Anterior cingulate cortex (tissue), 58 donors: ENCODE measurements at places on chromosomes 16 and 17.

GRCh38 chr17:6611231-6611630, 29.3 kb downstream of the KIAA0753 start:
- no peak for DNase-seq

- no peak for DNase-seq
These were observed 420.5 kb upstream of the PSMD7 start for GRCh38 chr16:73875996-73876690.

DNA sequence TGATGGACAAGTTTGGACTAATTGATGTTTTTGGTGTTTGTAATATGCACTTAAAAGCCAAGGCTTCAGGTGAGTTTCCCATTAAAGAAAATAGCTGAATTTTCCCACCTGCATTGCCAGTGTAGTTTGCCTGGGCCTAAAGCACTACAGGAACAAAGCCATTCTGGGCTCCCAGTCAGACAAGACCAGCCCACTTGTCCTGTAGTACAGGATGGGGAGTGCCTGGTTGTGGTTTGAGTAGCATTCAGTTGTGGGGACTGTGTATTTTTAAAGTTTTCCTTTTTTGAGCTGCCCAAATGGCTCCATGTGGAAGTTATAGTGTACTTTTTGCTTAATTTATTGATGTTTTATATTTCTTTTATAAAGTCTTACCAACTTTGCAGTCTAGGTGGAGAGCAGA, 91.7 kb downstream of the TANGO6 start:
- no peak for DNase-seq

GRCh38 chr17:34071886-34072420, 183.1 kb upstream of the CCL2 start:
- no peak for DNase-seq
